HS-27A (cell line): ENCODE measurements at places on chromosomes 2 and 18.
A peak's percentile ranks its signal among the peaks of the same experiment; 100 is the strongest.

DNA sequence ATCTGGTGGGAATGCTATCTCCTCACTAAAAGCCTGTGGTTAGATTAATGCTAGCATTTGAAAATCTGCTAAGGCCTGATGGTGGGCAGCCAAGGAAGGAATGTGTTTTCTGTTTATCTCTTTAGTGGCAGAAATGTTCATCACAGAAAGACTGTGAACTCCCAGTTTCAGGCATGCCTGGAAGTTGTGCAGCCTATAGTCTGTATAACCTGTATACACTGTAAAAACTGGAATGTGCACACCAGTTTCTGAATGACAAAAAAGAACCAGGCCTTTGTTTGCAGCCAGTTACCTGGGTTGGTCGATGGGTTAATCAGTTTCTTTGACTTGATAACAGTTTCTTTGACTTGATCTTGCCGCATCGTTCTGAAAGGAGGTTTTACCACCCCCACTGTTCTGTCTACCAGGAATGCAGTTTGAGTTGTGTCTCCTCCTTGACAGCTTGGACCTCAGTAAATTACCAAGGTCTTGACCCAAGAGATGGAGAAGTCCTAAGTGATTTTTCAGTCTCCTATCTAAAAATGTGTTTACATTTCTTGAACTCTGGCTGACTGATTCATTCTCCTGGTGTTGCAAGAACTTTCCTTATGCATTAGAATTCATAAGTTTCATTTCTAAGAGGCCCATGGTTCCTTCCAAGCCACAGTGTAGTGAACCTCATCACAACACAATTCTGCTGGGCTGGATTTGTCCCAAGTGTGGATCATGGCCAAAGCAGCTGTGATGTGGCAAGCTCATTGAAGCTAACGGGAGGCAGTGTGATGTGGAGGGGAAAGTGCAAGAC lies 62.2 kb downstream of the KIAA2012 start:
- peak; percentile 66 for DNase-seq

- DNase-seq = no peak
These were observed 109.2 kb upstream of the CHRNA1 start for GRCh38 chr2:174873471-174873870.

- DNase-seq = no peak
These were observed 3.5 kb downstream of the MEIS1 start for GRCh38 chr2:66438498-66438833.

GRCh38 chr18:68418881-68419280 lies 296.0 kb downstream of the TMX3 start:
- no peak for DNase-seq

GRCh38 chr2:163213661-163214081 lies 375.1 kb upstream of the KCNH7 start:
- no peak for DNase-seq

DNA sequence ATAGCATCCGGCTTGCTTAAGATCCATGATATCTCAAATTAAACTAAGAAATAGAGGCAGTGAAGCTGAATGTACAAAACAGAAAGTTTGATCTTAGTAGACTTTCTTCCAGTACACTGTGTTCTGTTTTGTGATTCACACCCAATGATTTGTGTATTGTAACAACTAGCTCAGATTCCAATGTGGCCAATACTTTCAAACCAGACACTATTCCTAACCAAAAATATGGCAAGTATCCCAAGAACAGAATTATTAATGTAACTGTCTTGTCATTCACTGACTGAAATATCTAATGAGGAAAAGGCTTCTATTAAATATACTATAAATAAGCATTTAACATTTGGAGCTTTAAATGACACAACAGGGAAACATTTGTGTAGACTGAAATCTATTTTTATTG lies 299.1 kb downstream of the NRXN1 start:
- DNase-seq = no peak

DNA sequence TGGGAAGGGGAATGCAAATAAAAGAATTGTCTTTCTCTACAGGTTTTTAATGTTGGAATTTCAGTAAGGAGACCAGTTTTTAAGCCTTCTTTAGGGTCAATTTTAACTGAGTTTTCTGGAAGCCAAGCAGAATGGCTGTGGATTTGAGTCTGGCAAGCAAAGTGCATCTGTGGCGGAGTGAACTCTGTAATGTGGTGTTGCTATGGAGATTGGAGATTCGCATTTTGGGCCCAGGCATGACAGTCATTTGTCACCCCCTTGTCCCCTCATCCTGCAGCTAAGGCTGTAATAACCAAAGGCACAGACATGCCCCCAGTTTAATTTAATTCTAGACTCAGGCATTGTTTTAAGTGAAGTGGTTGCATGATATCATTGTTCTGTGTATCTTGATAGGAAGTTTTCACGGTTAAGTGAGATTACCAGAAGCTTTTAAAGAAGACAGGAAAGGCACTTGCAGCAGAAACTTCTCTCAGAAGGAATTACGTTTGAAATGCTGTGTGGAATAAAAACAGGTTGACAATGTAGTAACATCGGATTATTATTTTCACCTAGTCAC lies 30.6 kb downstream of the ARMC9 start:
- no peak for DNase-seq

DNA sequence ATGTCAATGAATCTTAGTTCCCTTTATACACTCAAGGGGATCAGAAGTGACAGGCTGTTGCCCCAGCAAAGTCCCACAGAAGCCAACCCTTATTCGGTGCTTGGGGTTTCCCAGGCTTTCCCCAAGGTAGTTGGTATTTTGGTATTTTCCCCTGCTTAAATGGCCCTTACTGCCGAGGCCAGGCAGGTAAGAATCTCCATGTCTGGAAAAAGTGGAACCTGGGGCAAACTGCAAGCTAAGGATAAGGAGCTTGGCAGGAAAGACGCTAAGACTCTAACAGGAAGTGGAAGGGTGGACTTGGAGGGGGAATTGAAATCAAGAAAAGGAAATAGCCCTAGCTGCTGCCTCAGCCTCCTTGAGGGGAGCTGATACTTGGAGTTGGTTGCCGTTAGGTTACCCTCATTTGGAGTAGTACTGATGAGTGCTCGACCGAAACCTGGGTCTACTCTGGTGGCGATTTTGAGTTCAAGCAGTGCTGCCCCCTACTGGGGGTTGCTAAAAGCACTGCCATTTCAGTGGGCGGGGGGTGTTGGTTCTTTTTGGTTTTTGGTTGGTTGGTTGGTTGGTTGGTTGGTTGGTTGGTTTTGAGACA lies 3.3 kb upstream of the GPBAR1 start:
- DNase-seq = no peak

DNA sequence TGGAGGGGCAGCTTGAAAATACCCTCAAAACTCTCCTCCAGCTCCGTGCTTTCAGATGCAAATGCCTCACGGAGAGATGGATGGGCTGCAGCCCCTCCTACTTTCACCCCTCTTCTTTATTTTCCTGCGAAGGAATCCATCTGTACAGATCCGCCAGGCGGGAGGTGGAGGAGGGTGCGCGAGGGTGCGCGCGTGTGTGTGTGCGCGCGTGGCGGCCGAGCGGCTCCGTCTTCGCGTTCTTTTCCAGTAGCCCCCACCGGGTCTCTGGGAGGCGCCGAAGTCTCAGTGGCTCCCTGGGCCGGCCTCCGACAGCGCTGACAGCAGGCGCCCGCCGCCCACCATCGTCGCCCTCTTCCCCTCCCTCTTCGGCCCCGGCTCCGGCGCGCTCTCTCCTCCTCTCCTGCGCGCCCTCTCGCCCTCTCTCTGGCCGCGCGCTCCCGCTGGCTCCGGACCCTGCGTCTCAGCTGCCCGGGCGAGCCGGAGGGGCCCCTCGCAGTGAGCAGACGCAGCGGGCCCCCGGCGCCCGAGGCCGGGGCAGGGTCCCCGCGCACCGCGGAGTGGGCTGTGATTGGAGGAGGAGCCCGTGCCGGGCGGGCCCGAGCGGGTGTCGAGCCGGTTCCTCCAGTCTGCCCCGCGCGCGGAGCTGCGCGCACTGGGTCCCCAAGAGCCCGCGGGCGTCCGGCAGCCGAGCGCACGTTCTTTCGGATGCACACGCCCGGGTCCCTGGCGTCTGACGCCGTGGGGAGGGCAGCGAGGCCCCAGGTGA lies at the start of gene CDH7:
Gene CDH7 (plus strand): TSS at position 624 of the 766 bp plus-strand sequence. CDS start 11,831 bp downstream, outside the sequence.
- DNase-seq = no peak

DNA sequence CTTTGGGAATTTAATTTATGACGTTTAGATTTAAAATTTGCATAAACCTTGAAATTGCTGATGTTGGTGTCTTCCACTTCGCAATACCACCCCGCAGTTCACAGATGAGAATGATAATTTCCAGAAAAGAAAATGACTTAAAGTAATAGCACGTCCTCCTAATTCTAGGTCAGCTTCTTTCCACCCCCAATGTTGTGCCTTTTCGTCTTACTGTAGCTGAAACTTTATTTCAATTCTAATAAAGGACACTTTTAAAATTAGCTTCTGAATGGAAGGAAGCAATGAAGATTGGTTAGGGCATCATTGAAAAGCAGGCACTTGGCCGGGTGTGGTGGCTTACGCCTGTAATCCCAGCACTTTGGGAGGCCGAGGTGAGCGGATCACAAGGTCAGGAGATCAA lies 107.4 kb downstream of the MYCN start:
- no peak for DNase-seq

DNA sequence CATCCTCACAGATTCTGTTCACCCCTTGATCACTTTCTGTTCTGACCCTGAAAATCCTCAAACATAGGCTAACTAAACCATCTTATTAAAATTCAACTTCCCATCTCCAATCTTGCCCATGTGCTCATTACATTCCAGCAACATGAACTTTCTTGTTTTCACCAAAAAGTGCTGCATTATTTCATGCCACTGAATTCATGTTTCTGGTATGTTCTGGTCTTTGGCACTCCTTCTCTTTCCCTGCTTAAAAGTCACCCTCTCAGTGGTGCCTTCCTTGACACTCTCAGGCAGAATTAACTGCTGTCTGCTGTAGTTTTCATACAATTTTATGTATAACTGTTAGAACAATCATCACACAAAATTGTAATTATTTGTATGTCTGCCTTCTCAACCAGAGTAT lies 247.7 kb upstream of the RBMS1 start:
- DNase-seq = no peak

- DNase-seq = no peak
These were observed 66.9 kb upstream of the CYP26B1 start for GRCh38 chr2:72214429-72215143.

DNA sequence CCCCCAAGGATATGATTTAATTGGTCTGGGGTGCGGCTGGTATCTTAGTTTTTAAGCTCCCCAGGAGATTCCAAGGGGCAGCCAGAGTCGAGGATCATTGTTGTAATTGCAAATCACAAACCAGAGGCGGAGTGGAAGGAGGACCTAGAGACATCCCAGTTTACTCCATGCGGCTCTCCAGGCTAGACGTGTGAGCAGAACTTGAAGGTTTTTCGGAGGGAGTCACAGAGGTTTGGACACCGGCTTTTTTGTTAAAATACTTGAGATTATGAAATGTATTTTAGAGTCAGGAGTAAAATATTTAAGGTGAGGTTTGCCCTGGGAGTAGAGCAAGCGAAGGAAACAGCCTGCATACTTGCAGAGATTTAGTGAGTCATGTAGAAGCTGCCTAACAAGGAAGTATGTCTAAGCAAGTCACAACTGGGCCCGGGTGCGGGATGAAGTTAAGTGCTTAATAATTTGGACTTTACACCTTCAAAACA lies 39.5 kb downstream of the TGOLN2 start:
- no peak for DNase-seq

DNA sequence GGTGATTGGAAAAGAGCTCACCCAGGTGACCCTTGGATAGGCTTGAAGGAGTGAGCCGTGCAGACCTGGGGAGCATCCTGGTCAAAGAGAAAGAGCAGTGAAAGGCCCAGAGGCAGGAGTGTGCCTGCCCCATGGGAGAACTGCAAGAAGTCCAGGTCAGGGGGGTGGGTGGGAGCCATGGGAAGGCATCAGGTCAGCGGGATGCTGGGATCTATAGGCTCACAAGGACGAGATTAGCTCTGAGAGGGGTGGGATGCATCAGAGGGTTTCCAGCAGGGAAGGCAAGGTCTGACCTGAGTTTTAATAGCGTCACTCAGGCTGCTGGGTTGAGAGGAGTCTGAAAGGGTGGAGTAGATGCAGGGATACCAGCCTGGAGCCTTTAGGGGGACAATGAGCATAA lies 158.6 kb downstream of the SMAD7 start:
- no peak for DNase-seq

GRCh38 chr2:237432484-237433092 lies 18.6 kb upstream of the COL6A3 start:
- peak; percentile 57 for DNase-seq

DNA sequence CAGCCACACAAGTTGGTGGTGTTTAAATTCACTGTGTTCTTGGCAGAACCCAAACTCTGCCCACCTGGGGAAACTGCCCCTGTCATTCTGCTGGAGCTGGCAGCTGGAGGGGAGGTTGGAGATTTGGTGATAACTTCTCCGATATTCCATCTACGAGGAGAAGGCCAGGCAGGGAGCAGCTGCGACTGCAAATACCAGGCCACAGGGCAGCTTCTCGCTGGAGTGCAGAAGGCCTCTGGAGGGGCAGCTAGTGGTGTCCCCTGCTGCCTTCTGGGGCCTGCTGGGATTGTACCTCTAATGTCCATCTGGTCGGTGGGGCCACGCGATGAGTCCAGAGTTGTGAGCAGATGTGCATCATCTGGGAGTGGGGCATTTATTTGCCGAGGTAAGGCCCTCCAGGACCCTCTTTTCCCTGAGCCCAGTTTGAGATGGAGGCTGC lies 98.9 kb downstream of the ACKR3 start:
- no peak for DNase-seq
